ENCODE measurements at places on chromosomes 7 and 10.

DNA sequence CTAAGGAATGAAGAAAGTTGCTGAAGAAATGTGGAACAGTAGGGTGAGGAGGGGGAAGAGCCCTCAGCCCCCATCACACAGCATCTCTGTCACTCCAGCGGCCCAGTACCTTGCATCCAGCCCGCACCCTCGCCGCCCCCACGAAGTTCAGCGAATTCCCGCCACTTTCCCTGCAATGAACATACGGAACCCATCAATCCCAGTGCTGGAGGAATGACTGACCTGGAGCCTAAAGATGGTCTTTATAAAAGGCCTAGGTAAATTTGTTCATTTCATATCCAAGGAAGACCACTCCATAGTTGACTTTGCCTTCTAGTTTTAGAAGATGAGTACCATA lies 779 bp upstream of the KIF5B start:
- no peak for DNase-seq

DNA sequence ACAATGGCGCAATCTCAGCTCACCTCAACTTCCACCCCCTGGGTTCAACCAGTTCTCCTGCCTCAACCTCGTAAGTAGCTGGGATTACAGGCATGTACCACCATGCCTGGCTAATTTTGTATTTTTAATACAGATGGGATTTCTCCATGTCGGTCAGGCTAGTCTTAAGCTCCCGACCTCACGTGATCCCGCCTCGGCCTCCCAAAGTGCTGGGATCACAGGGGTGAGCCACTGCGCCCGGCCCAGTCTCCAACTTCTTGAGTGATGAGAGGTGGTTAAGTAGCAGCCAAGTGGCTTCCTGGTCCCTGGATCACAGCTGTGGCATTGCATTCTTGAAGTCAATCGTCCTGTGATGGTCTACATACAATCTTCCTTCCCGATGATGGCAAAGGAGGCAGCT lies 46.1 kb upstream of the NFE2L3 start:
- no peak for DNase-seq

DNA sequence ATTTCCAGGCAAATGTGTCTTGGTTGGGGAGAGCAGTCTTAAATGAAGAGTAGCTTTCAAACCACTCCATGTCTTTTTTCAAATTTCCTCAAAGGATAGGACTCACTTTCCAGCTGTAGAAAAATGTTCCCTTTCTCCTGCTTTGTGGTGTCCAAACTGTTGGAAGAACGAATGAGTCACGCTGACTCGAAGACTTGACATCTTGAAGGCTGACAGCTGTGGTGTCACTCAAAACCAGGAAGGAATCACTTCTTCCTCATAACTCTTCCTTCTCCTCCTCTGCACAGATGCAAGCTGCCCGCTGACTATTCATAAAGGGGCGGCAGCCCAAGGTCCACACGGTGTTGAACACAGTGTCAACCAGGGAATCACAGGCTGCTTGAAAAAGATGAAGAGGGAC lies 19.2 kb downstream of the PLA2G12B start:
- DNase-seq: no peak

- no peak for DNase-seq
Measured at GRCh38 chr7:55105952-55106351, 87.1 kb downstream of the EGFR start.

- DNase-seq: no peak
Measured at GRCh38 chr7:36707465-36707864, 16.8 kb downstream of the AOAH start.

GRCh38 chr7:139095194-139095659 lies 14.3 kb downstream of the ZC3HAV1 start:
- peak; percentile 44 for DNase-seq

DNA sequence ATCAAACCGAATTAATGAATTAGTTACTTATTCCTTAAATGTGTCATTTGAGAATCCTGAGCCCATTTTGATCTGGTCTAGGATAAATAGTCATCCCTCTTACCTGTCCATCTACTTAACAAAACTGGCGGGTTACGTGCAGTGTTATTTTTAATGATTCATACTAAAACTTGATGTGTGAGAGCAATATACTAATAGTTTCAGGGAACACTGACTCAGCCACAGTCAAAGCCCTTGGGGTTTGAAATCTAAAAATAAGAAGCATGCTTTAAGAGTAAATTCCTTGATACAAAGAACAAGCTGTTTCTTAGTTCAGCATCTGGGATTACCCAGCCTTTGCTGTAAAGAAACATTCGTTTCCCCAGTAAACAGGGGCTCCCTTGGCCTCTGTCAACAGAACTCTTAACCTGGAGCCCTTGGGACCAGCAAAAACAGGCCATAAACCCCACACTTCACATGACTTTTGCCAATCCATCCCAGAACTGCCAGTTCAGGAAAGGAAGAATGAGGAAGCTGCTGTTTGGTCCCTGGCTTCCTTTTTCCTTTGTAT lies 370.6 kb upstream of the IGFBP3 start:
- no peak for DNase-seq

DNA sequence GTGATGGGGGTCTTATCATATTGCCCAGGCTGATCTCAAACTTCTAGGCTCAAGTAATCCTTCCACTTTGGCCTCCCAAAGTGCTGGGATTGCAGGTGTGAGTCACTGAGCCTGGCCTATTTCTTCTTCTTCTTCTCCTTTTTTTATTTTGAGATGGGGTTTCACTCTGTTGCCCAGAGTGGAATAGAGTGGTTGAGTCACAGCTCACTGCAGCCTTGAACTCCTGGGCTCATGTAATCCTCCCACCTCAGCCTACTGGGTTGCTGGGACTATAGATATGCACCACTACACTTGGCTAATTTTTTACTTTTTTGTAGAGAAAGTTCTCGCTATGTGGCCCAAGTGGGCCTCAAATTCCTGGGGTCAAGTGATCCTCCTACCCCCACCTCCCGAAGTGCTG lies 124.3 kb downstream of the SKIDA1 start:
- DNase-seq: no peak

DNA sequence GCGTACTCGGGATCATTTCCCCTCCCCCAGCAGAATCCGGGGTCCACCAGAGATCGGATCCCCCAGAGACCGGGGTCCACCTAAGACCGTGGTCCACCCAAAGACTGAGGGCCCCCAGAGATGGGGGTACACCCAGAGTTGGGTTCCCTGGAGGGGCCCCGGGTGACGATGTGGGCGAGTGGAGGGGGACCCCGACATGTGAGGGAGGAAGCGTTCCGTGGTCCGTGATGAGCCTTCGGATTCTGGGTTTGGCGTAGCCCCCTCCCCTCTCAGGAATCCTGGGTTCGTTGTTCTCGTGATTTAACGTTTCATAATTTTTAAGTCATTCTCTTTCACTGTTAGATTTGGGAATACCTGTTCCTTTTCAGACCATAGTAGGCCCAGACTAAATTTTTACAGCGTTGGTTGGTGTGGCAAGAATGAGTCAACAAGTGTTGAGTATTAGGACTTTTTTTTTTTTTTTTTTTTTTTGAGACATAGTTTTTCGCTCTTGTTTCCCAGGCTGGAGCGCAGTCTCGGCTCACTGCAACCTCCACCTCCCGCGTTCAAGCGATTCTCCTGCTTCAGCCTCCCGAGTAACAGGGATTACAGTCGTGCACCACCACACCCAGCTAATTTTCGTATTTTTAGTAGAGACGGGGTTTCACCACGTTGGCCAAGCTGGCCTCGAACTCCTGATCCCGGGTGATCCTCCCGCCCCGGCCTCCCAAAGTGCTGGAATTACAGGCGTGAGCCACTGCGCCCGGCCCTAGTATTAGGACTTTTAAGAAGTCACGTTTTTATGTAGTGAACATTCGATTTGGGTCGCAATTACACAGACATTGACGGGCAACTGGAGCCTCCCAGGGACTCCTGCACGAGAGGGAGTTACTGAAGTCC lies 672 bp downstream of the GTPBP4 start:
- DNase-seq: no peak

- DNase-seq: no peak
Measured at GRCh38 chr7:77456696-77457095, 40.5 kb upstream of the GSAP start.

DNA sequence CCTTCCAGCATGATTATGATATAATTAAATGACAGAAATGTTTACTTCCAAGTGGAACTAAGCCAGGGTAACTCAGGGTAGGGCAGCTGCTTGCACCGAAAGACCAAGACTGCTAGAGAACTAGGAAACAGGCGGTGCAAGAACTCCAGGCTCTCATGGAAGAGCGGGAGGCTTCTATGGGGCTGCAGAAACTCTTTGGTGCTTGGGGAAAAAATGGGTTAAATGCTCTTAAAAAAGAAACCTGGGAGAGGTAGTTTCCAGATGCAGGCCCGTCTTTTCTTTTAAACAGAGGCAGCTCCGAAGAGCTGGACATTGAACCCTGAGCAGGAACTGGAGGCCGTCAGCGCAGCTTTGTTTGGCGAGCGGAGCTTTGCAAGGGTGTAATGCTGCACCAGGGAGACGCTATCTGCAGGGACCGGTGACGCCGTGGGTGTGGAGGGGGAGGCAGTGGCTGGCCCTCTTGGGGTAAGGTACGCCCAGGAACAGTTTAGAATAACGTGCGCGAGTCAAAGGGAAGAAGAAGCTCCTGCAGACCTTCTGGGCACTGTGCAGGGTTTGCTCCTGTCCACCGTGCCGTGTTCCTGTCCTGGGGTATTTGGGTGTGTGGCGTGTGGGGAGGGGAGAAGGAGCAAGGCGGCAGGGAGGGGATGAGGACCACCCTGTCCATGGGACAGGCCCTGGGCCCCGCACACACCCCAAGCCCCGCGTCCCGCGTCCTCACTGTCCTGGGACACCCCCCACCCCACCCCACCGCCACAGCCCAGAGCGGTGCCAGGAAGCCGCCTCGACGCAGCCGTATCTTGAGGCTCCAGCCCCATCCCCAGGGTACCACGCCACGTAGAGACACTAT lies 59.0 kb downstream of the EGFR start:
- DNase-seq: no peak

GRCh38 chr7:137958470-137959431 lies 43.1 kb downstream of the CREB3L2 start:
- no peak for DNase-seq

- DNase-seq: no peak
Measured at GRCh38 chr7:81415181-81415580, 354.7 kb downstream of the HGF start.

GRCh38 chr10:5840314-5841307 lies 27.4 kb upstream of the GDI2 start:
- DNase-seq: peak; percentile 78

DNA sequence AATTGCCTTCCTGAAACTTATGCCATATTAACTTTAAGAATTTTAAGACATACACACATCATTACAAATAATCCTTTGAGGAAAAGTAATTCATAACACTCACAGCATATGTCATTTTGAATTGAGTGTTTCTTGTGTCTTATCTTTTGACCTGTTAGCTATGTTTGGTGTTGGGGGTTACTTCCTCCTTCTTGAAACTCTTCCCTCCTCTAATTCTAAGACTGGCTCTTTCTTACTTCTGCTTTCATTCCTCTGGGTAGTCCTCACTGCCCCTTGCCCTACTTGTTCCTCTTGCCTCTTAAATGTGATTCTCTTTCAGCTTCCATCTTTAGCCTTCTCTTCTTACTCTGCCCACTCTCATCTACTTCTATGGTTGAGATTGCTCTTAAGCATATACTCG lies 28.3 kb upstream of the PIP4K2A start:
- DNase-seq: no peak

GRCh38 chr10:114548662-114549061 lies 109.4 kb downstream of the ABLIM1 start:
- no peak for DNase-seq

DNA sequence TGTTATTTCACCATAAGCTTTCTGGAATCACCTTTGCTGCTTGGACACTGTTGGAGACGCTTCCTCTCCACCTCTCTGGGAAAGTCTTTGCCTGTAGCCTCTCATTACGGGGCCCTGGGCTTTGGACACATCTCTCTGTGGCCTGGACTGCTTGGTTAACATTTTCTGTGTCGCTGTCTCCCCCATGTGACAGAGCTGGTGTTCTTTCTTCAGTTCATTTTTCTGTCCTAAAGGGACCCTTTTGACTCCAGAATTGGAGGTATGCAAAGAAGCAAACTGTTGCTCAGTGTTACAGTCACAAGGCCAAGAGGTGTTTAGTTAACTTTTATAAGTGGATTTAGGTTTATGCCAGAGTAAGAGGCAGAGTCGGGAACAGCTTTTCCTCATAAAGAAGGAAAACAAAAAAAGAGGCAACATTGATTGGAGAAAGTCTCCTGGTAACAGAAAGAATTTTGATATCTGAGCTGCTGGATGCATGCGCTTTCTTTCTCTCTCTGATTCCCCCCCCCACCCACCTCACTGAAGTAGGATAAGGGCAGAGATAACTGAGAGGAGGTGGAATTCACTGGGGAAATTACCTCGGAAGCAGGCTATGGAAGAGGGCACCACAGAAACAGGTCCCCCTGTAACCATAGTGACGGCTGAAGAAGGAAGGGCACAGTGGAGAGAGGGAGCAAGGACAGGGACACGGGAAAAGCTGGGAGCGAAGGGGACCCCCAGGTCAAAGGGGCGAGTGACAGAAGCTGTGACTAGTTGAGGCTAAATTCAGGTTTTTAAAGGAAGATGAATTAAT lies 57.8 kb downstream of the LGI1 start:
- DNase-seq: no peak

DNA sequence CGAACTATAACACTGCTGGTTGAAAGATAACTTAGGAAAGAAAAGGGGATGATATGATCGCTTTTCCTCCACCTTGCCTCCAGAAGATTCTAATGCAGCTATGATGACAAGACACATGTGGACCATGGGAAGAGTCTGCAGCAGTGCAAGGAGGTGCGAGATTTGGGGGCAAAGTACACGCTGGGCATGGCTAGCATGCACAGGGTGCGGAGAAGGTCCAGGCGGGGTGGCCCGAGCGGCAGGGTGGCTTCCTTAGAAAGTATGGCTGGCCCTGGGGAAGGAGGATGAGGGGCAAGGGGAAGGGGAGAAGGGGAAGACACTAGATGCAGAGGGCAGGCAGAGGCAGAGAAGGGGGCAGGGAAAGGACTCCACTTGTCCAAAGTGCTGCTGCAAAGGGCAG lies 15.6 kb downstream of the ATXN7L1 start:
- DNase-seq: no peak

- no peak for DNase-seq
Measured at GRCh38 chr7:92830027-92830426, 6.3 kb downstream of the CDK6 start.

DNA sequence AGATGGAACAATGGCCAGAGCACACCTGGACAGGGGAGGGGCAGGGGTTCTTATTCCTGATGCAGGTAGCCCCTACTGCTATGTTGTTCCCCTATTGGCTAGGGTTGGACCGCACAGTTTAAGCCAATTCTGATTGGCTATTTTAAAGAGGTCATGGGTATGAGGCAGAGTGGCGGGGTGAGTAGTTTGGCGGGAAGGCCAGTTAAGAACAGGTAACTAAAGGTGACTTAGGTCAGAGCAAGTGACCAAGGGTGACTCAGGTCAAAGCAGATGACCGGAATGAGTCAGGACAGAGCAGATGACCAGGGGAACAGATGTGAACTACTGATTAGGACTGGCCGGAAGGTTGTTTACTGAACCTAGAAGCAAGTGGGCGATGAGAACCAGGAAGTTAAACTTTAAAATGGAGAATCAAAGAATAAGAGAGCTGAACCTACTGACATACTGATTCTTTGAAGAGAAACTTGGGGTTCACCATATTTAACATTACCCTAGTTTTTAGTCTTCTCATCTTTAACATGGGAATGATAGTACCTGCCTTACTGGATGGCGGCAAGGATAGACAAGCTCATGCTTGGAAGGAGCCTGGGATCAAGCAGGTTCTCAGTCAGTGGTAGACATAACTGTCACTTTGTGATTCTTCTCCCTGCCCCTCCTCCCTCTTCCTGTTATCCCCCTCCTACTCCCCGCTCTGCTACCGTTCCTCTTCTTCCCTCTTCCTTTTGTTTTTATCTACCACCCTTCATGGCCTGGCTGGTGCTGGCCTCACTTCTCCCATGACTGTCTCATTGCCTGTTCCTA lies 55.0 kb downstream of the CCNY start:
- no peak for DNase-seq
